Caco-2 (cell line): ENCODE measurements at places on chromosomes 11 and 22. TPM values are rescaled to one million over a fixed set of nuclear protein-coding genes. Genes with fewer than 3 reads are reported as not detected.

Gene OR10D3
- total RNA-seq, result not detected in 2 replicates

- H3K27me3 ChIP-seq, result no peaks in the 10 kb centered on the region
- no peak overlapping the region for H3K4me3 ChIP-seq
- H3K27ac ChIP-seq, result no peak overlapping the region
Observed at GRCh38 chr11:50182486-50182885, 149.8 kb downstream of the OR4C45 start.

Gene RAG2
- not detected in 2 replicates for total RNA-seq

GRCh38 chr11:67468456-67468758, 644 bp downstream of the TMEM134 start:
- no peaks in the 10 kb centered on the region for H3K27me3 ChIP-seq
- H3K4me1 ChIP-seq, result peaks cover 29% of the 10 kb centered on the region
- peak overlapping the region; percentile 89 for H3K27ac ChIP-seq
- no peaks in the 10 kb centered on the region for H3K36me3 ChIP-seq
- peak overlapping the region; percentile 69 for H3K4me3 ChIP-seq

DNA sequence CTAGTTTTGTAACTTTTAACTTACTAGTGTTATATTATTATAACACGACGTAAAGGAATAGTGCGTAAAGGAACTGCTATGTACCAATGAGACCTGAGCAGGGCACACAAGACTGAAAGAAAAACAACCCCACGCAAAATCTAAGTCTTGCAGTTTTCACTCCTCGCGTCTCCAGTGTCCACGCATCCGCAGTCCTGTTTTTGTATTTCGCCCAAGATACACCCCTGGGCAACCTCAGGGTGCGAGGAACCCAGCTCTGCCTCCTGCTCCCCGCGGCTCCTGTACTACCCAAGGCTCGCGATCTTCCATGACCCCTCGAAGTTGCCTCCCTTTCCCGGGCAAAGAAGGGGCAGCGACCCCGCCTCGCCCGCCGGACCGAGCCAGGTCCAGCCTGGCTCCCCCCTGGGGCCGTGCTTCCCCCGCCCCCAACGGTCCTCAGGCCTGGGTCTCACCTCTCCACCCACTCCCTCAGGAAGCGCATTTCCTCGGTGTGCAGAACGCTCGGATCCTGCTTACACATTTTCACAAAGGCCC, 393 bp downstream of the ST13 start:
- peaks cover 37% of the 10 kb centered on the region for H3K4me1 ChIP-seq
- peak overlapping the region; percentile 100 for H3K27ac ChIP-seq
- H3K36me3 ChIP-seq, result no peaks in the 10 kb centered on the region; the same call in 1 of the 2 replicates
- no peak for DNase-seq
- peak overlapping the region; percentile 56 for H3K4me3 ChIP-seq
